ENCODE measurements at places on chromosomes 4 and X.
A peak's percentile ranks its signal among the peaks of the same experiment; 100 is the strongest.

- no peak for DNase-seq
Observed at GRCh38 chr4:179398414-179398813, 1956.2 kb upstream of the AGA start.

GRCh38 chrX:38327007-38327774 is at the start of gene RPGR:
RPGR (minus strand) TSS chrX:38327509; CDS start chrX:38327367, 142 bp downstream.
- peak; percentile 89 for DNase-seq

GRCh38 chr4:183455431-183456195 is 11.2 kb downstream of the CDKN2AIP start:
- no peak for DNase-seq

DNA sequence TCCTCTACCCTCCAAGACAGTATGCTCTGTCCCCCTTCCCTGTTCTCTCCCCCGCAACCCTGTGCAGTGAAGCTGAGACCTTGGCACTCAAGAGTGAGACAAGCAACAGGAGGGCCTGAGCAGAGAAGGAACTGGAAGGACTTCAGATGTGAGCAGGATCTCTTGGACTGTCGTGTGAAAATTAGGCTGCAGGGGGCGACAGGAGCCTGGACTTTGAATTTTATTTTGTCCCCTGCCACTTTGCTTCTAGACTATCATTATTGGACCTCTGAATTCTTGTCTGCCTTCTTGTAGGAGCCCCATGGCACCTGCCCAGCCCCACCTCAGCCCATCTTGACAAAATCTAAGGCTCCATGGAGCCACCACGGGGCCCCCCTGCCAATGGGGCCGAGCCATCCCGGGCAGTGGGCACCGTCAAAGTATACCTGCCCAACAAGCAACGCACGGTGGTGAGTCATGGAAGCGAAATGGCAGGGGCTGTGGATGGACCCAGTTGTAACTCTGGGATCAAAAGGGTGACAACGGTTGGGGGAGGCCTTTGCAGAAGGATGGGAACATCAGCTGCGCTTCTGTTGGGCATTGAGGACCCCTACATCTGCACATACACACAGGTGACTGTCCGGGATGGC is 1.7 kb downstream of the ARAF start:
- no peak for DNase-seq

GRCh38 chr4:144450526-144450925 is 195.4 kb upstream of the HHIP start:
- DNase-seq, result no peak

GRCh38 chr4:11669156-11669555 is 240.5 kb upstream of the HS3ST1 start:
- DNase-seq, result no peak

- DNase-seq, result no peak
Observed at GRCh38 chr4:77358315-77358928, 201.4 kb downstream of the CCNG2 start.

- no peak for DNase-seq
Observed at GRCh38 chr4:111991797-111992196, 153.5 kb upstream of the FAM241A start.

GRCh38 chrX:32483534-32484136 is 727.7 kb downstream of the DMD start:
- no peak for DNase-seq

DNA sequence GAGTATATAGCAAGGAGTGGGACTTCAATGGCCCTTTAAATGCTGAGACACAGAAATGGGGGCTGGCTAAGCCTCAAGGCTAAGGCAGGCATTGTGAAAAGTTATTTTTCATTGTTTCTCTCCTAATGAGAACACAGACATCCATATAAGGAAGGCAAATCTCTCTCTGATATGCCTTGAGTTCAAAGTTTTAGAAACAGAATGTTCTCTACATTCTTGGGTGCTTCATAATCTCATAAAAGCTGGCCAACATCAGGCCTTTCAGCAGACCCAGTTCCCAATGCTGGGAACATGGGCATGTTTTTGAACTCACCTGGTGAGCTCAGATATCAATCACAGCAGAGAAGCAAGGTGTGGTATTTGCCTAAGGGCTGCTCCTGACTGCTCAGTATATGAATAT is 19.4 kb upstream of the RAB40A start:
- no peak for DNase-seq

- DNase-seq, result no peak
Observed at GRCh38 chrX:97446298-97446882, 562.7 kb downstream of the RPA4 start.

DNA sequence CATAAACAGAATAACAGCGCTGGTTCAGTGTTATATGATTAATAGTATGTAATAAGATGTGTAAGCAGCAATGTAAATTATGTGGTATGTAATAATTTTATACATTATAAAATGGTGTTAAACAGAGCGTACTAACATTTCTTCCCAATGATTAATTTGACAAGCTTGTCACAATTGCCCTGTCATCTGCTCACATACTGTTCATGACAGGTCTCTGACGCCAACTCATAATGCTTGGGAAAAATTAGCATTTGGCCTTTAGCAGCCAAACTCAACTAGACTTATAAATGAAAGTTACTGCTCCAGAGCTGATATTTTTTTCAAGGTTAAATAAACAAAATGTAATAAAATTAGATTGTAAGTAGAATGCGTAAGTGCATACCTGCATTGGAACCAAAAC is 246.8 kb downstream of the TRAM1L1 start:
- no peak for DNase-seq

DNA sequence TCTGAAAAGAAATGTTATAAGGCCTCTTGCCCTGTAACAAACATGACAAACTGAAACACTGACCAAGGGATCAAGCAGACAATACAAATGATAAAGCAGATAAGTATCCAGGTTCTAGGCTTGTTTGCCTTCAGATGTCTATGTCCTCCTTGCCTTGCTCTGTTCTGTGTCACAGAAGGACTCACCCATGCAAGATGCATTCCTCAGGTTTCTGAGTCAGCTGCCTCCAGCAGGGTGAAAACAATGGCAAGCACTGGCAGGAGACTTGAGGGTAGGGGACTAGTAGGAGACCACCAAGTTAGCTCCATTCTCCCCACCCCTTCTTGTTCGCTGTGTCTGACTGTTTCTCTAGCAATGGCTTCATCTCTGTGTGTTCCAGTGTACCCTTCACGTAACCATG is 76.6 kb upstream of the CXXC4 start:
- no peak for DNase-seq
